ENCODE measurements at places on chromosomes 7 and 10. TPM values are rescaled to one million over a fixed set of nuclear protein-coding genes. Genes with fewer than 3 reads are reported as not detected.

The DENND10 gene
- 73.2 TPM for total RNA-seq

The MYOF gene
- total RNA-seq: 263 TPM

The SLC39A12 gene
- not detected for total RNA-seq

The HOXA9 gene
- 0.15 TPM for total RNA-seq

The BICC1 gene
- total RNA-seq: 72.9 TPM

The C10orf62 gene
- total RNA-seq: not detected

The ERVW-1 gene
- total RNA-seq: not detected

The EN2 gene
- total RNA-seq: not detected

The LRRC18 gene
- under 0.01 TPM for total RNA-seq

All from smooth muscle cell of trachea (primary cell).